ENCODE measurements at places on chromosomes 11 and 22.

- DNase-seq: no peak
Observed at GRCh38 chr11:63939397-63939891, 642 bp downstream of the NAA40 start.

GRCh38 chr11:17529844-17530185, 14.4 kb downstream of the USH1C start:
- DNase-seq: no peak

GRCh38 chr11:104319396-104319795, 155.4 kb upstream of the PDGFD start:
- DNase-seq: no peak

DNA sequence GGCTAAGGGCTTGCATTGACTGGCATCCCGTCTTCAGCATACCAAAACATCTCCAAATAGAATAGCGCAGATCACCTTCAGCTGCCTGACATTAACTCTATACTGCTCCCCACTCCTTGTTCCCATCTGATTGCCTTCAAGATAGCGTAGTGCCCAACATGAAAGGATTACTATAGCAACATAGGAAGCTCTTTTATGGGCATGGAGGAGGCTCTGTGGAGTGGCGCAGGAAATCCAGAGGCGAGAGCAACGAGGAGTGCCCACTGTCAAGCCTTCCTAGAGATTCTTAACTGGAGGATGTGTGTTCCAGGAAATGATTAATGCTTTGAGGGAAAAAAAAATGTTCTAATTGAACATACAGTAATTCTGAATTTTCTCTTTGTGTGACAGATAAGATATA, 213.3 kb downstream of the CADM1 start:
- DNase-seq: no peak

DNA sequence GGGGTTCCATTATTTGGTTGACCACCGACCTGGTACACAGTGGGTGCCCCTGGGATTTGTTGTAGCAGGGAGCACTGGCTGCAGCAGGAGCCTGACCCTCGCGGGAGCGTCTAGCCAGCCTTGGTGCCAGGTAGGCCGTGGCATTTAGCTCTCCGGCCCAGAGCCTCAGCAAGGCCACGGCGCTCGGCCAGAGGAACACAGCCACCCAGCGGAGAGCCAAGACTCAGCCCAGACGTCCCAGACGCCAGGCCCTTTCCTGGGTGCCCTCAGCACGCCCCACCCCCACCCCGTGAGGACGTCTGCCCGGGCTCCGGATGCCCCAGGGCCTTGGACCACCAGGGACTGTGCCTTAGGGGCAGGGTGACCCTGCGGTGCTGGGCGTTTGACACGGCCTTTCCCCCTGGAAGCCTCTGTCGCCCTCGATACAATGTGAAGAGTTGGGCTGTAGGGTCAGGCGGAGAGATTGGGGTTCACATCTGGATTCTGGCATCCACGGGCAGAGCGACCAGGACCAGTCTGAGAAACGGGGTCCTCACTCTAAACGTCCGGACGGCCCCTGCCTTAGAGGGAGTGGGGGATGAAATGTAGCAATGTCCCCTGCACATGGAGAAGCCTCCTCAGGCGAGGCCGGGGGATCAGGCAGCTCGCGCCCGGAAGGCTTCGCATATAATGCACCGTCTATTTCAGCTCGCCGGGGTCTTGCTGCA, 99.2 kb upstream of the FGF3 start:
- DNase-seq: no peak

GRCh38 chr11:74371269-74372052, 26.8 kb downstream of the PGM2L1 start:
- no peak for DNase-seq

- DNase-seq: no peak
Observed at GRCh38 chr11:87405356-87405755, 367.6 kb downstream of the TMEM135 start.

DNA sequence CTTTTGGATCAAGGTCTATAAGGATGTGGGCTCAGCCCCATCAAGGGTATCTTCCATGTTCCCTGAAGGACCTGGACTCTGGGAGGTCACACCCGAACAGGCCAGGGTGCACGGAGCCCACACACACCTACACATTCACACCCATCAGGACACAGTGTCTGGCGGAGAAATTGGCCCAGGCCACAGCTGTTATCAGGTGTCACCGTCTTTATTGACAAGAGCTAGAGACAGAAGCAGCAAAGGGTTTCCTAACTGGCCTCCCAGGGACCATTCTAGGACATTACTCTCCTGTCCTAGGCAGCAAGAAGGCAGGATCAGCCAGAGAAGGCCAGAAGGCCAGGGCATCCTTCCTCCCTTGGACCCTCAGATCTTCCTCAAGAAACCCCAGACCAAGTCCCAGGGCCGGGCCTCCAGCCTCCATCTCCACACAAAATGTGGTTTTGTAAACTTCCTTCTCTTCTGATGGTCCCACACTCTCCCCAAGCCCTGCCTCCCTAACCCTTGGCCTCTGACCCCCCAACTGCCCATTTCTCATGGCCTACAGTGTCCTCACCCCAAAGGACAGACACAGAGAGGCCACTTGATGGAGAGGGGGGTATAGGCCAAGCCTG, 8.1 kb downstream of the SSTR3 start:
- DNase-seq: no peak

GRCh38 chr22:49785046-49785521, 42.6 kb downstream of the BRD1 start:
- no peak for DNase-seq

- DNase-seq: no peak
Observed at GRCh38 chr11:82599836-82600235, 133.8 kb downstream of the FAM181B start.

- no peak for DNase-seq
Observed at GRCh38 chr22:29300807-29301601, 5.4 kb upstream of the GAS2L1 start.

- DNase-seq: no peak
Observed at GRCh38 chr22:19816372-19817119, 38.1 kb downstream of the GNB1L start.

DNA sequence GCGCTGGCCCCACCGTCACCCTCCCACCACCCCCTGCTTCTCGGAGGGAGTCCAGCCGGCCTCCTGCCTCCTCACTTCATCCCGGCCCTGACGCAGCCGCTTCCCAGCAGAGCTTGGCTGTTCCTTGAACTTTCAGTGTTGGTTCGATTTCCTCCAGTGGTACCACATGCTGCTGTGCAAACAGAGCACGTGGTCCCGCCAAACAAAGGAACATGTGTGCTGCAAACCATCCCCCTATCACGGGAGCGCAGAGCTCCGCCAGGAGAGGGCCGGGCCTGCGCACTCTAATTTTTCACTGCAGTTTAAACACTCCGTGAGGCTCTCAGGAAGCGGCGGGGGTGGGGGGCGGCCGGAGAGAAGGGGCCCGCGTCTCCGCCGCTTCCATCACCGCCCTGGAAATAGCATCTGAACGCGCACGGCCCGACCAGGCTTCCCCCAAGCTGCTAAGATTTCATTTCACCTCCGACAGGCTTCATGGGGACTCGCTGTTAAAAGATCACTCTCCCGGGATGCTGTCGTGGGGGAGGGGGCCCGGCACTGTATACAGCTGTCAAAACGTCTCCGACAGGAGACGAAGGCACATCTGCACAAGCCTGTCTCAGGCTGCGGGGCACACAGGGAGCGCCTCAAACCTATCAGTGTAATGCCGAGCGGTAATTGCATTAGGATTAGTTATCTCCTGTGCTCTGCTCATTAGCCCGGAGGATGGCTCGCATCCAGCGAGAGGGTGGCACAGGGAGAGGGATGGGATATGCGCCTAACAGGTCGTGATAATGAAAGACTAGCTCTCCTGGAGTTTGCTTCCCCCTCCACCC, 269.9 kb upstream of the SORL1-AS1 start:
- DNase-seq: no peak

- no peak for DNase-seq
Observed at GRCh38 chr11:2746401-2747247, 46.8 kb upstream of the KCNQ1OT1 start.

- DNase-seq: no peak
Observed at GRCh38 chr11:130980071-130980862, 64.0 kb upstream of the SNX19 start.

GRCh38 chr11:125345421-125346178, 150.5 kb downstream of the FEZ1 start:
- peak; percentile 14 for DNase-seq

DNA sequence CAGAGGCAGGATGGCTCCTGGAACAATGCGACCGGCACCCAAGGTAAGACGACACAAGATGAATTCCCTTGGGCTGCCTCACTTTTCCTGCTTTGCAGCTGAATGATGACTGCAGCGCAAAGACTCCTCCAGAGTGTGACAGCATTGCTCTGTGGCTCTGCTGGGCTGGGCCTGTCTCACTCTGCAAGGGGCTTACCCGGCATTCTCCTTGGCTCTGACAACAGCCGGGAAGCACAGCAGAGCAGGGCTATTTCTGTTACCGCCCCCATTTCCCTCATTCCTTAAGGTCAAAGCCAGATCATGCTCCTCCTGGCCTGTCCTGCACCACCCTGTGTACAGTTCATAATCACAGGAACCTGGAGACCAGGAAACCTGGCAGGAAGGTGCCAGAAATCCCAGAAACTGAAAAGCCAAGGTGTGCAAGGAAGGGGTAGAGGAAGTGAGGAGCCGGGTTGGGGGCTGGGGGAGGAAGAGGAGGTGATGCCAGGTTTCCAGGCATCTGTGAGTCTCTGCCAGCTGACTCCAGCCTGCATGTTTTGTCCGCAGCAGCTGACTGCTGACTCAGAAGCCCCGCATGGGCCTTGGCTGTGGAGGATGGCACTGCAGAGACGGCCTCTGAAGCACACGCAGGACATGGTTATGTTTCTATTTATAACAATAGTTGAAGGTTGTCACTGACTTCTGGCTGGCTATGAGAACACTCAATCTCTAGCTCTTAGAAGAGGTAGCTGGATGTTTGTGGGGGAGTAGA, 113.6 kb downstream of the MICAL3 start:
- DNase-seq: no peak

- no peak for DNase-seq
Observed at GRCh38 chr11:33256031-33256812, 959 bp upstream of the HIPK3 start.

Measured in T-helper 2 cell treated with Interferon-gamma antibody and Interleukin-4, amounts not matched to agents 5 μg/mL and 100 μg/mL, for 36 hours (primary cell).